GM23248 (cell line): ENCODE measurements at places on chromosomes 12 and 14.

GRCh38 chr12:70618371-70618770 is 18.9 kb downstream of the PTPRB start:
- H3K27me3 ChIP-seq = no peaks in the 10 kb centered on the region
- H3K4me3 ChIP-seq = no peak overlapping the region
- H3K4me1 ChIP-seq = peaks cover 18% of the 10 kb centered on the region
- DNase-seq = no peak
- no peaks in the 10 kb centered on the region for H3K36me3 ChIP-seq
- H3K27ac ChIP-seq = no peak overlapping the region

DNA sequence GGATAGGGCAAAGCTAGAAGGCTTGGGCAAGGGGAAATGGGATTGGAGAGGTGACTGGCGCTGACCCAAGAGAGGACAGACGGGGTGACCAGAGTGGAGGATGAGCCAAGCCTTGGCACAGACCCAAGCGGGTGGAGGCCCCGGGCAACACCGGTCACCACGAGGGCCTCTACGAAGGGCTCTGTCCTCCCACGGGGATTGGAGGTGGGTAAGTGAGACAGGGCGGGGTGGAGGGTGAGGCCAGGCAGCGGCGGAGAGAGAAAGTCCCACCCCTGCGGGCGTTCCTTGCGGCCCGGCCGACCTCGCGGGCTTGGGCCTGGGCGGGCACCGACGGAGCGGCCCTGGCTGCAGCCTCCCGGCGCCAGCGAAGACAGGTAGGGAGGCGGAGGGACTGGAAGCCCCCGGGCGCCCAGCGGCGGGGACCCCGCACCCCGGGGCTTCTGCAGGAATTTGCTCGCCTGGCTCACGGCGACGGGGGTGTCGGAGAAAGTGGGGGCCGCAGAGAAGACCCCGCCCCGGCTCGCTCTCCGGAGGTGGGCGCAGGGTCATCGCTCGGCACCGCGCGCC is at the start of gene PAPLN:
Gene PAPLN, plus strand, starts transcription at position 288 of the 567 bp plus-strand sequence. CDS start 2,273 bp downstream, outside the sequence.
- peaks cover 17% of the 10 kb centered on the region for H3K4me1 ChIP-seq
- H3K36me3 ChIP-seq = no peaks in the 10 kb centered on the region
- H3K27me3 ChIP-seq = peaks cover 38% of the 10 kb centered on the region
- peak; percentile 43 for DNase-seq

- H3K27ac ChIP-seq = no peak overlapping the region
- H3K27me3 ChIP-seq = no peaks in the 10 kb centered on the region
- no peaks in the 10 kb centered on the region for H3K36me3 ChIP-seq
- H3K4me3 ChIP-seq = no peak overlapping the region
- H3K4me1 ChIP-seq = no peaks in the 10 kb centered on the region
Measured at GRCh38 chr12:52404951-52405350, 1.2 kb downstream of the KRT82 start.

DNA sequence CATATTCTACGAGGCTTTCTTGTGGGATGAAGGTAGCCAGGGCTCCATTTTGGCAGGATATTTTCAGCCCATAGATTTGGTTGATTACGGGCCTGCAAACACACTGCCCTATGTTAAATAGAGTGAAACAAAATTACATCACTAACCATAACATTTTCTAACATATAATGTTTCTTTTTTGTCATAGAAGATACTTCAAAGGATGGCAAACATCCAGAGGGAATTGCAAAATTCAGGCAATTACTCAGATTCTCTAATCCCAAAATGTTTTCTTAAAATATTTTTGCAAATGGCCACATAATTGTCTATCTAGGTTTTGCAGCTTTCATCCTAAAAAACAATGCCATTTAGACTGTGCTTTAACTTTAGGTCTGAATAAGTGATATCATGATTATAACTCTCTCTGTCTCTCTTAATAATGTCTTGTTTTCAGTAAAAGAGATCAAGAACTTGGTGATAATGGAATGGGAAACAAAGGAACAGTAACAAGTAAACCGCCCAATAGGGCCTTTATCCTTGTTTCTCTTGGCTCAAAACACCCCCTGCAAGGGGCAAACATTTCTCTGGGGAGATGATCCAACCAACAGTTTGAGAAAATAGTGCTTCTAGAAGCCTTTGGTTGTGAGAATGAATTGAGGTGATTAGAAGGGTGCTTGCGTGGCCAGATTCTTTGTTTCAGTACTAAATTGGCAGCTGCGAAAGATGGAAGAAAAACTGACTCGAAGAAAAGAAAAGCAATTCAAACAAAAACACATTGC is 54.4 kb upstream of the BTG1 start:
- H3K36me3 ChIP-seq = no peaks in the 10 kb centered on the region
- no peaks in the 10 kb centered on the region for H3K27me3 ChIP-seq
- H3K27ac ChIP-seq = no peak overlapping the region
- peak; percentile 40 for DNase-seq
- H3K4me3 ChIP-seq = no peak overlapping the region

DNA sequence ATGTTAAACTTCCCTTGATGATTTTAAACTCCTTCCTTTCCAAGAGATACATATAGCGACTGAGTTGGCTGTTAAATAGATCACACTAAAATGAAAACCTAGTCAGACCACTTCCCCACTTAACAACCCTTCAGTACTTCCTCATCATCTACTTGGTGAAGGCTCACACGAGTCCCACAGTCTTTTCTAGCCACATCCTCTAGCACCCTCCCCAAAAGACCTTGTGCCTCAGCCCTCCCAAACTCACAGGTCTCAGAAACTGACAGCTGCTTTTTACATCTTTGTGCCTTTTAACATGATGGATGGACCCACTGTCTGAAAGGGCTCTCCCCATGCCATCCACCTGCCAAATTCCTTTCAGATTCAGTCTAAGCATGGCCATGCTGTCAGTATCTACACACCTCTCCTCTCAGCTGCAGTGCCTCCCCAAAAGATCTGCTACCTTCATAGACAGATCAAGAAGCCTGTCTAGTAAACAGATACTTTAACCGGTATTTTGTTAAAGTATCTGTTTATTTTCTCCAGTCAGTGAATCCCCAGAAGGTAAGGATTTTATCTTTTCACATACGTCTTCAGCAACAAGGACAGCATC is 65.1 kb upstream of the GPHB5 start:
- no peak overlapping the region for H3K4me3 ChIP-seq
- H3K4me1 ChIP-seq = no peaks in the 10 kb centered on the region
- H3K27ac ChIP-seq = no peak overlapping the region
- DNase-seq = no peak
- H3K27me3 ChIP-seq = no peaks in the 10 kb centered on the region
